SK-N-DZ (cell line): ENCODE measurements at places on chromosomes 2 and 18.

- DNase-seq = no peak
These were observed 38.2 kb upstream of the LRPPRC start for GRCh38 chr2:44033947-44034346.

- DNase-seq = no peak
These were observed 129.6 kb upstream of the SLC1A4 start for GRCh38 chr2:64859312-64860212.

GRCh38 chr2:102425441-102426132 lies 2.6 kb downstream of the IL18RAP start:
- no peak for DNase-seq

DNA sequence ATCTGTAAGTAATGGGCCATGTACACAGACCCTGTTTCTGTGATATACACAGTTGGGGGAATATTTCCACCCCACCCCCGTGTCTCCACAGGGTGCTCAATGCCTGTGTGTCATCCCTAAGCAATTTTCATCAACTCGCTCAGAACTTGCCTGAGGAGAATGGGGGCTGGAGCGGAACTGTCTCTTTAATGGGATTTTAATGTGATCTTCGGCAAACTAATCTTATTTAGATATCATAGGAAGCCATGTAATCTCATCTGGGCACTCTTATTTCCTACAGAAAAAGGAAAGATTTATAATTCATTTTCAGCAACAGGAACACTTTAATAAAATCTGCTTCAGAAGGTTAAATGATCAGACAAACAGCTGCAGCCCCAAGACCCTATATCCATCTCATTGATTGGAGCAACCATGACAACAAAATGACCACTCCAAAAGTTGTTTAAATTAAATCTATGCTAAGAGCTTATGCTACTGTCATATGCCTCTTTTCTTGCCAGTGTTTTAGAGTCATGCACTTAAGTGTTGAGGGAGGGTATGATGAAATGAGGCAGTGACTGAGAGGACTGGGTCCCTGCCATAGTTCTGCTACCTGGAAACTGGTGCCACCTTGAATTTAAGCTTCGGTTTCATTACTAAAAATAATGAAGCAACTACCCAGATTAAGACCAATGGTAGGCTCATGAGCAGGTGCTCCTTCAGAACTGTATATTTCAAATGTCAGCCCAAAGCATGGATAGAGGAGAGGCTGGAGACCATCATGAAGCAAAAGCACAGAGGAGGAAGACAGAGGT lies 183.1 kb upstream of the DDX18 start:
- DNase-seq = peak; percentile 85

DNA sequence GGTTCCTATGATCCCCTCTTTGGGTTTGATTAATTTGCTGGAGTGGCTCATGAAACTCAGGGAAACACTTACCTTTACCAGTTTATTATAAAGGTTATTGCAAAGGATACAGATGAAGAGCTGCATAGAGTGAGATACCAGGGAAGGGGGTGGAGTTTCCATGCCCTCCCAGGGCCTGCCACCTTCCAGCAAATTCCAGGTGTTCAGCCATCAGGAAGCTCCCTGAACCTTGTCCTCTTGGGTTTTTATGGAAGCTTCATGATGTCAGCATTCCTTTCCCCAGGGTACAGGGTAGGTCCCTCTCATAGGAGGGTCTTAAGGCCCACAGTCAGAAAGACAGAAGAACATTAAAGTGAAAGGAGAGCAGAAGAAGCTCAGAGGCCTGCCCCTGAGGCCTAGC lies 123.9 kb upstream of the DCC start:
- DNase-seq = no peak

DNA sequence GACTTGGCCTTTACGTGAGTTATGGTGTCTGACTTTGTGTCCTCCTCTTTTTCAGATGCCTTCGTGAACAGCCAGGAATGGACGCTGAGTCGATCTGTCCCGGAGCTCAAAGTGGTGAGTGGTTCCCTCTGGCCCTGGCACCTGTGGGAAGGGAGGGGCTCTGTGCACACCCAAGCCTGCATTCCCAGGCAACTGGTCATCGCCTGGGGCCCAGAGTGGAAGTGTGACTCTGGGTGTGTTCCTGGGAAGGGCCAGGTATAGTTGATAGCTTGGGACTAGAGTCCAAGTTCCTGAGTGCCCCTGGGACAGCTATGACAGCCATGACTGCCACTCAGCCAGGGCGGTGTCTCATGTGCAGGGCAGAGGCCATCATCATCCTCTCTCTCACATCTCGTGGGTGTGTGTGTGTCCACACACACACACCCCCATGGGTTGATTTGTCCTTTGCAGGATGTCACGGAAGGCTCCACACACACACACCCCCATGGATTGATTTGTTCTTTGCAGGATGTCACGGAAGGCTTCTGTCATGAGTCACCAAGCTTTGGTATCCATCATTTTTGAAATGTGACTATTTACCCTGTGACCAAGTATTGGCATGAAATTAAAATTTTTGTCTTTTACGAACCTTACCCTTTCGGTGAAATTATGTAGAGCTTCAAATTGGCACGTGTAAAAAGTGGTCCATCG lies 215.4 kb downstream of the AGAP1 start:
- no peak for DNase-seq

GRCh38 chr2:113886479-113887008 lies 3.3 kb upstream of the ACTR3 start:
- DNase-seq = no peak

- no peak for DNase-seq
These were observed 138.9 kb downstream of the MREG start for GRCh38 chr2:215874418-215874817.

GRCh38 chr18:23406271-23406787 lies 46.8 kb upstream of the RIOK3 start:
- DNase-seq = no peak

DNA sequence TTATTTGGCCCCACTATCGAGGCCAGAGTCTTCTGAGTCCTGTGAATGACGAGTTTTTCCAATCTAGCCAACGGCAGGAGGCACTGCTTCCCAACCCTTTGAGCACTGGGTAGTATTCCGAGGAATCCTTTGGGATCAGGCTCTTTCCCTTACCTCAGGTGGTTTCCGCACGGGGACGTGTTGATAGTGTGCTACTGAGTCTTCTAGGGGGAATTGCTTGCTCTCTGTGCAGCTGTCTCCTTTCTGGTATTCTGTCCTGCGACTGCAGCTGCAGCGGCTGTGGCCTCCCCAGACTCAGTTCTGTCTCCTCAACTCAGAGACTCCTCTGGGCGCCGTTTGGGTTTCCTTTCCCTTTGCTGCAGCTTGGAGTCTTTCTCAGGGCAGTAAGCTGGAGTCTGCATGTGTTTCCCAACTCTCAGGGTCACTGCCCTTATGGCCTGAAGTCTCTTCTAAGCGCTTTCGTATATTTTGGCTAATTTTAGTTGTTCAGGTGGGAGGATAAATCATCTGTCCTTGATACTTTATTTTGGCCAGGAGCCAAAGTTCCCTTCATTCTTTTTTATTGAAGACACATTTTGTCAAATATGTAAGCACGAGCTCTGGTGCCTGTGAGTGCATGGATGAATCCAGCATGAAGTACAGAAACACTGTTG lies 118.4 kb downstream of the MAP4K4 start:
- no peak for DNase-seq

GRCh38 chr2:61282104-61282590 lies 120.2 kb downstream of the C2orf74 start:
- DNase-seq = no peak

DNA sequence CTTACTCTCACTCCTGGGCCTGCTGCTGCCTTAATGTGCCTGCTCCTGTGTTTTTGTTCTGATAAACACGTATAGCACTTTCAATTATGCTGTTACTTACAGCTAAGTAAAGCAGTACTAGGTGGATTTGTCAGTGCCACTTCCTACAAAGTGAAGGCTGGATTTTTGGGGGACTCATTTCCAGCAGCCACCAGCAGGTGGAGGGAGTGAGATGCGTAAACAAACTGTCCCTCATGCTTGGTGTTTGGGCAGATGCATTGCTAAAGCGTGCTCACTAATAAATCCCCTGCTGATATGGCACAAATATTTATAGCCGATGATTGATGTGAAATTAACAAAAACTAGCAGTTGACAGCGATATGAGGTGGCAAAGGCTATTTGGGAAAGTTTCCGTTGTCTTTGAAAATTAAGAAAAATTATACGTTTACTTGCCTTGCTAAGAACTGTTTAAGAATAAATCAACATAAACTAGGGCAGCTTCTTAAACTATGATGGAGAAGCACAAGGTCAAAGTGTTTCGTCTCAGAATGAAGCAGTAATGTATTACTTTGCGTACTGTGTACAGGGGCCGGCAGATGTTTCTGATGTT lies 101.7 kb downstream of the AGAP1 start:
- peak; percentile 65 for DNase-seq

- DNase-seq = no peak
These were observed 101.0 kb upstream of the ZNF236 start for GRCh38 chr18:76721207-76721996.

DNA sequence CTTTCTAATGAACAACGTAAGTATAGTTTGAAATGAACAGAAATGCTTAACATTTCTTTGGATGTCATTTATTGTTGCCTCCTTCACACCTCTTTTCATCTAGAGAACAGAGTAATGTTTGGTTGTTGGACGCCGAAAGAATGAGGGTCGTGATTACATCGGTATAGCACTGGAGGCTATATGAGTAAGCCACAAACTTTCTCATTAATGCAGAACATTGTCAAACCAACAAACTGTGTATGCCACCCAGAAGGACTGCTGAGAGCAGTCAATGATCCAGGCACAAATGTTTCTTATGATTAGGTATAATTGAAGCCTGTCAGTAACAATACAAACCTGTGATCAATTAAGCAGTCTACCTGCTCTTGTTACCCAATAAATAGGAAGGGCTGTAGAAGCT lies 1494.7 kb upstream of the NXPH2 start:
- DNase-seq = no peak

DNA sequence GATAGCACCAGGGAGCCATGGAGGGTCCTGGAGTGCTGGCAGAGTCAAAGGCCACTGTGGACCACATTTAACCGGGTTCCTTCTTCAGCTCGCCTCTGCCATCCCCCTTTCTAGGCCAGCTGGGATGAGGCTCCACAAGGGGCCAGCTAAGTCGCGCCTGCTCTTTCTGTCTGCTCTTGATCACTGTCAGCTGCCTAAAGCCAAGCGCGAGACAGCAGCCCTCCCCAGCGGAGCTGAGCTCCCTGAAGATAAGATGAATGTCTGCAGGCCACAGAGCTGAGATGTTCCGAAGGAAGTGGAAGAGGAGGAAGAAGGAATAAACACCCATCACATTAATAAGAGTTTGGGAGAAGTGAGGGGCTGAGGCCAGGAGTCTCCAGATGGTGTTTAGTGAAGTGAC lies 99.6 kb downstream of the CELF4 start:
- peak; percentile 84 for DNase-seq

DNA sequence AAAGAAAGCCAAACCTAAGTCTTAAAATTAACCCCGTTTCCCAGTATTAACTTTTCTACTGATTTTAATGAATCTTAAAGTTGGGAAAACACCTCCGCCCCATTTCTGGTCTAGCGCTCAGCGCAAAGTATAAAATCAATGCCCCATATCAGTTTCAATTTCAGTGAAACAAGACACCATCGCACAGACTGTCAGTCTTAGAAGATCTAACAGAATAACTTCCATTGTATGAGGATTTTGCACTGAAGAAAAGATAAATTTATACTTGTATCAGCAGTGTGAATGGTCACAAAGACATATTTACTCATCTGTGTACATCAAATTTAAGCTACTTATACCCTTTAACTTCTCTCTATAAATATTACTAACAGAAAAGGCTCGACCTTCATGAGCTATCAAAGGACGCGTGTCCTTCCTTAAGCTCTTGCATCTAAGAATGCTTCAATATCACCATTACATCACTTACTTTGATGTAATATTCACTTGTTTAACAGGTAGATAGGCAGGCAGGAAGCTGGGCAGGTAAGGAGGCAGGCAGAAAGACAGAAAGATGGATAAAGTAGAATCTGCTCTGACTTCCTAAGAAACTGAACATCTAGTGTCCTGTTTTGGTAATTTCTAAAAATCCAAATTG lies 183.0 kb downstream of the TCF4 start:
- no peak for DNase-seq

GRCh38 chr2:196169516-196169915 lies 1.9 kb downstream of the STK17B start:
- DNase-seq = no peak

GRCh38 chr2:11998626-11999378 lies 252.4 kb downstream of the LPIN1 start:
- DNase-seq = no peak

GRCh38 chr18:50955253-50955652 lies 12.6 kb upstream of the ELAC1 start:
- no peak for DNase-seq

- peak; percentile 35 for DNase-seq
These were observed 1.1 kb upstream of the CXCR4 start for GRCh38 chr2:136118819-136119716.

- no peak for DNase-seq
These were observed 53.9 kb downstream of the PHLPP1 start for GRCh38 chr18:62769216-62769615.

DNA sequence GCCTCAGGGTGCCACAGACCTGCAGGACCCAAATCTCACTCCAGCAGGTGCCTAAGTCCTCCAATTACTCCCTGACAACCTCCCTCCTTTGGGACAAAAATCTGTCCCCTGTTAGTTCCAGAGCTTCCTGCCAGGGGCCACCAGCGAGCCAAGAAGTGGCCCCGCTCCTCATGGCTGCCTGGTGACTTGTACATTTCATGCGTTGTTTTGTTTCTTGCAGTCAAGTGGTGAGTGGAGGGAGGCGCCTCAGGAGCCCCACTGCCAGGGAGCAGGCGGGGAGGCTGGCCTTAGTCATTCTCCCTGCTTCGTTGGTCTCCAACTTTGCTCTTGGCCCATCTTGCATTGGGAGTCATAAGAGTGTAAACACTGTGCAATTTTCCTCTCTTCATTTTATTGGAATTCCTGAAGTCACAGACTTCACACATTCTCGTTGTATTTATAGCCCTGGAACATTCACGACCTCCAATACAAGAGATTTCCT lies 81.3 kb downstream of the KCNF1 start:
- DNase-seq = no peak

DNA sequence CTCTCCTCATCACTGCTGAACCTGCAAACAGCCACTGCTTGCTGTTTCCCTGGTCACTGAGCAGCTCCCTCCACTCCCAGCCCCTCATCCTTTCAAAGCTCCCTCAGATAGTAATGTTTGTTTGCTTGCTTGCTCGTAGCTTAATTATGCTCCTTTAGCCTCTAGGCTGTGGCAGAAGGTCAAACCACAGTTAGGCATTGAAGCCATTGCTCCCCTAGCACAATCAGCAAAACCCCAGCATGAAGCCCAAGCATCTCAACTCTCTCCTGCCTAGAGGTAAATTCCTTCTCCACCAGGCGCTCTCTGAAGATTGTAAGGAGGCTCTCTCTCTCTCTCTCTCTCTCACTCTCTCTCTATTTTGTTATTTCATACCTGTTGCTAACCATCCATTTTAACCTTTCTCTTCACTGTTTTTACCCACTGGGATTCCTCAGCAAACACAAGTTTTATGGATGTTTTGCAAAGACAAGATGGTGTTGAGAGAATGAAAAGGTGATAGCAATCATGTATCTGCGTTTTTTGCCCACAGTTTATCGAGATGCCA lies 135.9 kb upstream of the HNRNPA3 start:
- no peak for DNase-seq
